Hepatic stellate cell (primary cell): ENCODE measurements at places on chromosomes 3 and 15.

GRCh38 chr3:88957711-88958439 lies 149.5 kb upstream of the EPHA3 start:
- DNase-seq: peak; percentile 40

DNA sequence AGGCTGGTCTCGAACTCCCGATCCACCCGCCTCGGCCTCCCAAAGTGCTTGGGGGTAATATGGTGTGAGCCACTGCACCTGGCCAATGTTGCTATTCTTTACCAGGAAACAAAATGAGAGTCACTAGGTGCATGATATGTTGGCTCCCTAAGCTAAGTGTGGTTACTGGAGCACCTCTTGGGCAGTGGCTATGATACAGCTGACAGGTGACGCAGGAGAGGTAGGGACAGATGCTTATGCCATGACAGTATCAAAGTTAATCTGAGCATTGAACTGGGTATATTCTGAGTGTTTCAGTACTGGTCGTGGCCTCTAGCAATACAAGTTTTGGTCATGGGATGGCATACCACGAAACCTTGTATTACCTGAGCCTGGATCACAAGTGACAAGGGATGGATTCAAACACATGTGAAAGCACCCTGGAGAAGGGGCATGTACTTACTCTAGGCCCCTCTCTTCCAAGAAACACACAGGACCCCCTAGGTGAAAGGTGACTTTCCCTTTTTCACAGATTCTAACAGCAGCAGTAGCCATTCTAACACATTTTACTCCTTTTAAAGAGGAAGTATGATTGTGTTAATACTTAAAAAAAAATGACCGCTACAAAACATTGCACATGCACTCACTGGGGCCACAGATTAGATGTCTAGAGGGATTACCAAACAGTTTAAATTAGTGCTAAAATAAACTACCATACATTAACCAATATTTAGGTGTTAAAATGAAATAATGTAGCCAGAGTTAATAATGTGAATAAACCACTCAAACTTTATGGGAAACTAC lies 467.3 kb downstream of the SHQ1 start:
- DNase-seq: no peak

DNA sequence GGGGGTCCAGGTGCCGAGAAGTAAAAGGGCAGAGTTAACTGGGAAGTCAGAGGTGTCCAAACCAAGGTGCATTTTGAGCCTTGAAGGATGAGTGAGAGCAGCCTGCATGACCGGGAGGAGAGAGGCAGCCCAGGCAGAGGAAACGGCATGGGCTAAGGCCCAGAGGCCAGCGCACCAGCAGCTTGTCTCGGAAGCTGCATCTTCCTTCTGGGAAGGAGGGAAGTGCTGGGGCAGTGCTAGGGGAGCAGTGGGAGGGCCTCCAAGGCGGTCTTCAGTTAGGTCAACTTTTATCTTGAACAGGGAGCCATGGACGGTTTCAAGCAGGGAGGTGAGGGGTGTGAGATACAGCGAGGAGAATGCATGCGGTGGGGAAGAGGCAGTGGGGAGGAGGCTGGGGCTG lies 1.0 kb downstream of the H1-8 start:
- no peak for DNase-seq

DNA sequence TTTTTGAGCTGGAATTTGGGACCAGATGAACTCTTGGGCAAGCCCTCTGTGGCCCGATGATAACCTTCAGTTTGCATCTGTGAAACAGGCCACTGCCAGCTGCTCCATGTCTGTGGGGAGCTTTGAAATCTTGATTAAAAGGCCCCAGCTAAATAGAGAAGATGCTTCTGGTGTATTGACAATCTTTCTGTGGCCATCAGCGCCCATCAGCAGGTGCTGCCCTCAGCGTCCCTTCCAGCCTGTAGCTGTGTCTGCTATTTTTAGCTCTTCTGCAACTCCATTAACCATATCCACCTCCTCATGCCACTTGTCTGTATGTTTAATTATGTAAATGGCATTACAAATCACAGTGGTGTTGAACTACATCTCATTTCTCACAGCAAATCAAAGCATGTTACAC lies 54.0 kb downstream of the CHCHD6 start:
- no peak for DNase-seq

- DNase-seq: no peak
Observed at GRCh38 chr3:187902936-187903335, 157.7 kb upstream of the BCL6 start.

GRCh38 chr3:170553788-170554757 lies 31.8 kb downstream of the SLC7A14 start:
- no peak for DNase-seq

DNA sequence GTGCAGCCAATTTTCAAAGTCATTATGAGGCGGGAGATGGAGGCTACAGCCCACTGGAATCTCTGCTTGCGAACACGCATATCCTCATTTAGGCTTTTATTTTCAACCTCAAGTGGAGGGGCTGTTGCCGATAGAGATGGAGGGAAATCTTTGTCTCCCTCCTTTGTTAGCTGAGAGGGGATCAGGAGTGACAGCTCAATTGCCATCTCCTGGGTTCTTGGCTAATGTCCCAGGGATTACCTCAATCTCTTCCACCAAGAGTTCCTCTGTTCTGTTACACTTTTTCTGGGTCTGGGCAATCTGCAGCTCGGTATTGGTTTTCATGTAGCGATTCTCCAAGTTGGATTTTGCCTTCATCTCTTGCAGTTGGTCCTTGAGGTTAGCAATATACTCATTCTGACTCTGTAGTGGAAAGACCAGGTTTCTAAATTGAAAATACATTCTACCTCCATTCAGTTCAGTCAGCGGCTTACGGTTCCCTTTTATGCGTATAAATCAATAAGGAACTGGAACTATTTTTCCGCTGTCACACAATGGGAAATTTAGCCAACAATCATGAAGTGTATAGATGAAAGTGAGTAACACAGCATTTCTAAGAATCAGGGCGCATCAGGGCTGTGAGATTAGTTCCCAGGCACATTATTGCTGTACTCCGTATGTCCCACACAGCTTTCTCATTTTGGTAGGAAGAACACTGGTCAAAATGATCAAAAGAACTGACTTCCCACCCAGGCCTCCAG lies 36.2 kb upstream of the RPL35A start:
- DNase-seq: no peak
